ENCODE measurements at places on chromosomes 2 and 18. TPM values are rescaled to one million over a fixed set of nuclear protein-coding genes. Genes with fewer than 3 reads are reported as not detected.

Gene DNPEP
- 73.9 TPM for total RNA-seq

Gene LBX2
- 0.21 TPM for total RNA-seq

Gene ALPP
- not detected for total RNA-seq

Gene MOGAT1
- not detected for total RNA-seq

Gene SPTBN1
- total RNA-seq, result 508 TPM

Gene DAPL1
- total RNA-seq, result not detected

Gene PROM2
- total RNA-seq, result 0.97 TPM

Gene ZNF385B
- total RNA-seq, result 1.6 TPM

Gene PSMA8
- not detected for total RNA-seq

Gene TRAPPC12
- 84.2 TPM for total RNA-seq

Gene TIA1
- total RNA-seq, result 58.1 TPM

Gene CCDC85A
- 4.4 TPM for total RNA-seq

Gene CD207
- not detected for total RNA-seq

Gene SAG
- not detected for total RNA-seq

Gene SERPINB11
- not detected for total RNA-seq

Gene DSEL
- 2.3 TPM for total RNA-seq

All from heart right ventricle (tissue), 16 donors.